ENCODE measurements at places on chromosomes 2 and 18. TPM values are rescaled to one million over a fixed set of nuclear protein-coding genes. Genes with fewer than 3 reads are reported as not detected.

ARHGAP25 gene
- polyA plus RNA-seq = not detected

GRCh38 chr18:63185984-63186383 lies 133.6 kb downstream of the BCL2 start:
- H3K36me3 ChIP-seq = no peaks in the 10 kb centered on the region
- DNase-seq = no peak
- no peak overlapping the region for H3K27ac ChIP-seq
- no peaks in the 10 kb centered on the region for H3K27me3 ChIP-seq
- H3K4me3 ChIP-seq = no peak overlapping the region
- peaks cover 5% of the 10 kb centered on the region for H3K4me1 ChIP-seq

ALPG gene
- not detected for polyA plus RNA-seq

GRCh38 chr2:232276733-232277313 lies 101.7 kb upstream of the ALPP start:
- H3K4me3 ChIP-seq = no peak overlapping the region
- no peaks in the 10 kb centered on the region for H3K27me3 ChIP-seq
- H3K4me1 ChIP-seq = no peaks in the 10 kb centered on the region
- no peak overlapping the region for H3K27ac ChIP-seq

TNFAIP6 gene
- 0.58 TPM for polyA plus RNA-seq

DNA sequence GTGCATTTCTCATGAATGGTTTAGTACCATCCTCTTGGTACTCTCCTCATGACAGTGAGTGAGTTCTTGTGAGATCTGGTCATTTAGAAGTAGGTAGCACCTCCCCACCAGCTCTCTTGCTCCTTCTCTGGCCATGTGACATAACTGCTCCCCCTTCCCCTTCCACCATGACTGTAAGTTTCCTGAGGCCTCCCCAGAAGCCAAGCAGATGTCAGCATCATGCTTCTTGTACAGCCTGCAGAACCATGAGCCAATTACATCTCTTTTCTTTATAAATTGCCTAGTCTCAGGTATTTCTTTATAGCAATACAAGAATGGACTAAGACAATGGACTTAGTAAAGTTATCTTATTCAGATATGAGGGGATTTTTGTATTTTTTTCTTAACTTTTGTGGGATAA lies 43.0 kb downstream of the FTCDNL1 start:
- no peak overlapping the region for H3K4me3 ChIP-seq
- no peaks in the 10 kb centered on the region for H3K36me3 ChIP-seq
- no peaks in the 10 kb centered on the region for H3K4me1 ChIP-seq
- no peak for DNase-seq
- H3K27me3 ChIP-seq = peaks cover 7% of the 10 kb centered on the region

DNA sequence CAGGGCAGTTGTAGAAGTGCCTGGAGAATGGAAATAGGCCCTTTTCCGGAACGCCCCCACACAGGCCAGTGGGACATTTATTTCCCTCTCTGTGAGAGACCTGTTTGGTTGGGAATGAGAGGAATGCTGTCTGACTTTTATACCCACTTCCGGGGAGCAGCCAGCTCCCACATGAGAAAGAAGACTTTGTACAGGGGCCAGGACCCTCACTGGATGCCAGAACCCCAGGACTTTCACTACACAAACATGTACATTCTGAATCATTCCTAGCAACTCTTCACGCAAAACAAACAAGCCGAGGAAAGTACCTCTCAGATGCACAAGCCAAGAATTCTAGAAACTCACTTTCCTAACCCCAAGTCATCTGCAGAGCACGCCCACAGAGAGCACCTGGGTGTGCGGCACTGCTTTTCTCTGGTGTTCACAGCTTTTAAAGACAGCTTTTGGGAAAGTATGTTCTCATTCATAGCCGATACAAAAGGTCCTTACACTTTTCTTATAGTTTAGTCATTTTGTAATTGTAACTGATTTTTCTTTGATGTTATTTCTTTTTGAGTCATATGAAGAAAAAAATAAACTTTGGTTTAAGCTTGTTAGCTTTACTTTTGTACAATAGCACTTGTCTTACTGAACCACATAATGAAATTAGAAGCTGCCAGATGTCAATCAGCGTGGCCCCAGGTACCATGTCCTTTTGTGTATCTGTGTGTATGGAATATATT lies 856.1 kb upstream of the ID2 start:
- DNase-seq = no peak
- no peaks in the 10 kb centered on the region for H3K27me3 ChIP-seq
- H3K27ac ChIP-seq = no peak overlapping the region
- H3K36me3 ChIP-seq = no peaks in the 10 kb centered on the region
- H3K4me3 ChIP-seq = no peak overlapping the region

Measured in SK-N-SH (cell line).